Diencephalon (tissue), 1 donor: ENCODE measurements at places on chromosomes 1 and 21. TPM values are rescaled to one million over a fixed set of nuclear protein-coding genes. Genes with fewer than 3 reads are reported as not detected.

SERTAD4 gene
- total RNA-seq, result 26.8 TPM

LCE2B gene
- not detected for total RNA-seq

BEND5 gene
- total RNA-seq, result 17.5 TPM

BCL2L15 gene
- 0.69 TPM for total RNA-seq

OR6N1 gene
- total RNA-seq, result not detected

RHOC gene
- 79.4 TPM for total RNA-seq

SHE gene
- total RNA-seq, result 2.5 TPM

FLG2 gene
- total RNA-seq, result not detected

DNAJC28 gene
- 8.5 TPM for total RNA-seq

TMEM183A gene
- 132 TPM for total RNA-seq

TIE1 gene
- 19.6 TPM for total RNA-seq

DPT gene
- not detected for total RNA-seq

PPP1R12B gene
- 28.6 TPM for total RNA-seq

OXCT2 gene
- 0.46 TPM for total RNA-seq

LY9 gene
- not detected for total RNA-seq

ICOSLG gene
- 0.69 TPM for total RNA-seq

CCDC190 gene
- total RNA-seq, result 1.2 TPM

HAPLN2 gene
- 0.23 TPM for total RNA-seq

EXO1 gene
- 4.2 TPM for total RNA-seq

CD53 gene
- 17.1 TPM for total RNA-seq

SLAMF9 gene
- not detected for total RNA-seq

FAM3B gene
- 0.69 TPM for total RNA-seq

ORC1 gene
- 2.1 TPM for total RNA-seq

DNAJC8 gene
- total RNA-seq, result 57.9 TPM

CCDC28B gene
- 23.5 TPM for total RNA-seq

LORICRIN gene
- 0.69 TPM for total RNA-seq

FMOD gene
- total RNA-seq, result 0.92 TPM

CCDC30 gene
- 30.7 TPM for total RNA-seq

CACNA1S gene
- total RNA-seq, result under 0.01 TPM

NPR1 gene
- 0.46 TPM for total RNA-seq

ZMYND12 gene
- 1.6 TPM for total RNA-seq
